Inflammatory macrophage treated with lipopolysaccharide for 1 hour (primary cell): ENCODE measurements at places on chromosomes 11 and 22.

GRCh38 chr11:102256251-102256650 lies 61.0 kb upstream of the BIRC3 start:
- DNase-seq: no peak

DNA sequence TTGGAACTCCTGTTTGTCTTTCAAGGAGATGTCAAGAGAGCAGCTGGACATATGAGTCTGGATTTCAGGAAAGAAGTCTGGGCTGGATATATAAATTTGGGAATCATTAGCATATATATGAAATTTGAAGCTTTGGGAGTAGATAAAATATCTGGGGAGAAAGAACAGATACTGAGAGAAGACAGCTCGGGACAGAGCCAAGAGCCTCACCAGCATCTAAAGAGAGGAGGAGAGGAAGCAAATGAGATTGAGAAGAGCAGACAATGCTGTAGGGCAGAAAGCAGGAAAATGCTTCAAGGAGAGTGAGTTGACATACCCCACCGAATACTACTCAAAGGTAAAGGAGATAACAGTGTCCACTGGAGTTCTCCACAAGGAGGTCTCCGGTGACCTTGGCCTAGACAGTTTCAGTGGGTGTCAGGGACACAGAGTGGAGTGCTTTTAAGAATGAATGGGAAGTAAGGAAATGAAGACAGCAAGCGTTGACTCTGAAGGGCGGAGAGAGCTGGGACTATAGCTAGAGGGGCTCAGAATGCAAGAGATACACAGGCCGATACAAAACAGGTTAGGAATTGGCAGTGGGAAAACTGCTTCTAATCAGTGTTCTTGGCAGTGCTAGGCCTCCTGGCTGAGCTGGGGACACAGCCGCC lies 862 bp downstream of the APBB1 start:
- DNase-seq: no peak

DNA sequence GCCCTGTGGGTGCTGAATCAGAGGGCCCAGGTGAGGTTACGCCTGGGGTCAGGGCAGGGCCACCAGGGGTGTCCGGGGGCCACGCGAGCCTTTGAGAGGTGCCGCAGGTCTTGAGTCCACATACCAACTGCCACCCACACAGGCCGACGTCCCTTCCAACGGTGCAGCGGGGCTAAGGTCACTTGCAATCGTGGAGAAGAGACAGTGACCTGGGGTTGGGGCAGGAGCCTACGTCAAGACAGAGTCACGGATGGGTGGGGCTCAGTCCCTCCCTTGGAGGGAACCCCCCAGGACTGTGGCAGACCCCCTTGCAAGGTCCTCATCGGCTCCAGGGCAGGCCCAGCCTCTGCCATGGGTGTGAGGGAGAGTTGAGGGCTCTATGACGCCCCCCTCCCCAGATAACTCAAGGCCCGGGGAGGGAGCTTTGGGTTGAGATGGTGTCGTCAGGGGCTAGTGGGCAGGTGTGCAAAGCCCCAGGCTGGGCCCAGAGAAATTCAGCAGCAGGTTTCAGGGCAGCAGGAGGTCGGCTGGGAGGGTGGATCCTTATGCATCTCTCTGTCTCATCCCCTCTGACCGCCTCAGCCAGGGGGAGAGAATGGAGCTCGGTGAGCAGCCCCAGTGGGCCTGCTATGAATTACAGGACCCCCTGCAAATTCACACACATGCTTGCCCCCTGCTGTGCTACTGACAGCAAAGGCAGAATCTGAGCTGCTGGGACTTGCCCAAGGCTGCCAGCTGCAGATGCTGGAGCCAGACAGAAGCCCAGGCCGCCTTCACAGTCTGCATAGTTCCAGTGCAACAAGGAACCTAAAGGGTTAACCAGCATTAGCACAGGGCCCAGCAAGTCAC lies 60.0 kb downstream of the MYEOV start:
- DNase-seq: no peak

GRCh38 chr11:65418681-65419459 lies 3.7 kb upstream of the NEAT1 start:
- peak; percentile 95 for DNase-seq

- DNase-seq: no peak
Observed at GRCh38 chr11:40168414-40168813, 1291.0 kb downstream of the LRRC4C start.

DNA sequence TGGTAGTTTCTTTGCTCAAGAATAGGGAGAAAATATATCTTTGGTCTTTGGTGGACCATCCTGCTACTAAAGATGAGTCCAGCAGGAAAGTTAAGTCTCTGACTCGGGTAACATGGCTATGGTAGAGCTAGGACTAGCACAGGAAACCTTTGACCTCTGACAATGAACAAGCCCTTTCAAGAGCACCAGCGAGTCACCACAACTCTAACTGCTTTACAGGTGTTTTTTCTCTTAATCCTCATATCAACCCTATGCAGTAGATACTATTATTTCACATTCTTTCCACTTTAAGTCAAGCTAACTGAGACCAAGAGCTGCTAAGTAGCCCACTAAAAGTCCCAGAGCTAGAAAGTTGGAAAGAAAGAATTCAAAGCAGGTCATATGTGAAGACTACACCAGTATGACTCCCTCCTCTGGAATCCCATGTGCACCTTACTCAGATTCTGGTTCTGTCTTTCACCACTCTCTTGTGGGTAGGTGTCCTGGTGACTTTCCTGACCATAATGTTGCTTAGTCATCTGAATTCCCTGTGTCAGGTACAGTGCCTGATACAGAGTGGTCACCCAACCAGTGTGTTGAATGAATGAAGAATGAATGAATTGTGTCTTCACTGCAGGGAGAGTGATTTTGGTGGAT lies 53.8 kb upstream of the ME3 start:
- DNase-seq: no peak

GRCh38 chr11:44094260-44094868 lies 1.1 kb upstream of the EXT2 start:
- DNase-seq: peak; percentile 93

DNA sequence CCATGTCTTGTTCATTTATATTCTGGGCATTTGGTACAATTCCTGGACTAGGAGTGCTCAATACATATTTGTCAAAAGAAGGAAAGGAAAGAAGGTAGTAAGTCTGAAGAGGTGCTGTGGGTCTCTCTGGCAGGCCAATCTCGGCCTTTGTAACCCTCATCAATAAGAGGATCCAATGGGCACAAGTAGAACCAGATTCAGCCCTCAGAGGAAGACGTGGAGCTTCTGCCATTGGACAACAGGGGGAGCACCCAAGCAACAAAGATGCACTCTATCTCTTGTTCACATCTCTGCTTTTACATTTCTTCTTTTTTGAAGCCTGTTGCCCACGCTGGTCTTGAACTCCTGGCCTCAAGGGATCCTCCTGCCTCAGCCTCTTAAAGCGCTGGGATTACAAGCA lies 2.2 kb upstream of the VPS11 start:
- DNase-seq: peak; percentile 60
